T-cell (primary cell): ENCODE measurements at places on chromosomes 12 and 14.
A peak's percentile ranks its signal among the peaks of the same experiment; 100 is the strongest.

DNA sequence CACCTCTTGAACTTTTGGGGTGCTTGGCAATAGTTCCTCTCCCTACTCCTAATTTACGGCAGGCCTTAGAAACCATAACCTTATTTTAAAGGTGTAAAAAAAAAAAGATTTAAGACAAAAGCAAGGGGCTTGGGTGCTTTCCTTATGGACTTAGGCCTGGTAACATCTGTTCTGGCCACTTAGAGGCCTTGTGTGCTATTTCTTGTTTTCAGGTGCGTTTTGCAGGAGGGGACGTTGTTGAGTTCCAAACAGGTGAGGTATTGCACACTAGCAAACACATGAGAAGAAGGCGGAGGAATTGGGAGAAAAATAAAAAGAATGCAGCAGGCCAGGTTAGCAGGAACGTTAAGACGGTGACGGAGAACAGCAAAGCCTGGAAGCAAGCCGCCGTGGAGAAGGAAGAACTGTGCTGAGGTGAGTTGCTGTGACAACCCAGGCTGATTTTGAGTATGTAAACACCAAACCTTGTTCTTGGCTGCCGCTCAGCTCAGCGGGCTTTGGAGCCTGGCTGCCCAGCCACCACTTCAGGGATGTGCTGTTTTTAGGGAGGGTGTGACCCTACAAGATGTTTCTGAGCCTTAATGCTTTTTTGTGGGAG is 17.3 kb downstream of the EMG1 start:
- DNase-seq, result no peak

- no peak for DNase-seq
These were observed 97.4 kb downstream of the PLXNC1 start for GRCh38 chr12:94245631-94246383.

DNA sequence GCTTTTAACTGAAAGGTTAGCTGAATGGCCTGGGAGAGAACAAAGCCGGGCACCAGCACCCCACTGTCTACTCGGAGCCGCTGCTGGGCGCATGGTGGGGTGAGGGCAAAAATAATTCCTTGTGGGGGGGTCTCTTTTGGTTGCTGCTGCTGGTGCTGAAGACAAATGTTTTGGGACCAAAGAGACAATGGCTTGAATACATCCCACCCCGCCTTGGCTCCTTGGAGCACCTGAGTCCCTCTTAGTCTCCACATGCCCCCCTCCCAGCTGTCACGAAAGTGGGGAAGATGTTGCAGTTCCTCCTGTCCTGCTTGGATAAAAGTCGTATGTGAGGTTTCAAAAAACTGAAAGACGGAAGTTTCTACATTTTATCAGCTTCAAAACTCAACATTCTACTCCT is 85.0 kb downstream of the PIWIL1 start:
- DNase-seq, result no peak

DNA sequence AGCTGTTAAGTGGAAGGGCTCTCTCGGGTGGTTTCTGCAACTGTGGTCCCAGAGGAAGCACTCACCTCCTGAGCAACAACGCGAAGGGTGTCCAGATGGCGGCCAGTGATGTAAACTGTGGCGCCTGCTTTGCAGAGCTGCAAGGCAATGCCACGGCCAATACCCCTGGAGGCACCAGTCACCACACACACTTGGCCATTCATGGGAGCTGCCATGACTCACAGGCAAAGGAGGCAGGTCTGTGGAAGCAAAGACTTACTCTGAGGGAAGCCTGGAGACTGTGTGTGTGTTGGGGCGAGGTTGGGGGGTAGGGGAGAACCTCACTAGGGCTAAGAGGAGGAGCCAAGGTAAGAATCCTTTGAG is 707 bp downstream of the DHRS1 start:
- no peak for DNase-seq

- peak; percentile 85 for DNase-seq
These were observed 233.5 kb downstream of the EFCAB11 start for GRCh38 chr14:89720741-89721729.

GRCh38 chr12:122874081-122874480 is 21.8 kb downstream of the VPS37B start:
- DNase-seq, result peak; percentile 50

DNA sequence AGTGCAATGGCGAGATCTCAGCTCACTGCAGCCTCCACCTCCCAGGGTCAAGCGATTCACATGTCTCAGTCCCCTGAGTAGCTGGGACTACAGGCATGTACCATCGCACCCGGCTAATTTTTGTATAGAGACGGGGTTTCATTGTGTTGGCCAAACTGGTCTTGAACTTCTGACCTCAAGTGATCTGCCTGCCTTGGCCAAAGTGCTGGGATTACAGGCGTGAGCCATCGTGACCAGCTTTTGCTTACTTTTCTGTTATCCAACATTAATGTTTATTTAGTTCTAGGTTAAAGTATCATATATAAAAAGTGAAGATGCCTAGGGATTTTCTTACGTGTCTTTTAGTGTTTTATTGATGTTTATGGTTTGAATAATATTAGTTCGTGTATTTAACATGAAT is 28.9 kb upstream of the CCT2 start:
- DNase-seq, result no peak

DNA sequence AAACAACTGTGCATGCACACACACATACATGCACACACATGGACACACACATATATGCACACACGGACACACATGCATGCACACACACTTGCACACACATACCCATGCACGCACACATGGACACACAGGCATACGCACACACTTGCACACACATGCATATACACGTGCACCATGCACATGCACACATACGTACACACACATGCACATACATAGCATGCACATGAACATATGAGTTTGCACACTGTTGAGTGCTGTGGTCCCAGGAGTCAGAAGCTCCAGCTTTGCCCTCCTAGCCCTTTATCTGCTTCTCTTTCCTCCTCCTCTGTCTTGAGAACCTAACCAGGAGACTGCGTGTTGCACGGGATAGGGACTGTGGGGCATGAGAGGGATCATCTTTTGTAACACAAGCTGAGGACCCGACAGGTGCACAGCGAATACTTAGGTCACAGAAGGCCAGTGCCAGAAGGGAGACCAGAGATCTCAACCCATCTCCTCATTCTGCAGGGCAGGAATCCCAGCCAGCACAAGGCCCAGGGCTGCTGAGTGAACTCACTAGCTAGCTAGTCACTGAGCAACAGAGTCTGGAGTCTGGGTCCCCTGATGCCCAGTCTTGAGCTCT is 3.5 kb upstream of the LRTM2 start:
- no peak for DNase-seq

DNA sequence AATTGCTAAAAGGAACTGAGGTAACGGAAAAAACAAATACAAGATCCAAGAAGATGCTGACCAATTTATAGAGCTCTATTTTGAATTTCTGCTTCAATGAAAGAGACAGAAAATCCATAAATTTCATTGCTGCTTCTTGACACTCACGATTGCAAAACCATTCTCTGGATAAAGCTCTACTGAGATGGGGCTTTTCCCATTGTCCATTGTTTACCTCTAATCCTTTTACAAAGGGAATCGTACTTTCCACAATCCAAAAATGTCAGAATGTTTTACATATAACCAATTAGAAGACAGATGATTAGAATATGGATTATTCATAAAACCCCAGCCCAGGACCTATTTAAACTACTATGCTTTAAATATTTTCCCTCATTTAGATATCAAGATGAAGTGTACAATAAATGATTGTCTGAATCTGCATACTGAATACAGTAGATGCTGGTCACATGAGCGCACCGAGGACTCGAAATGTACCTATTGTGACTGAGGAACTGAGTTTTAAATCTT is 16.7 kb upstream of the TMCC3 start:
- no peak for DNase-seq

GRCh38 chr14:50773632-50774541 is 57.1 kb downstream of the NIN start:
- no peak for DNase-seq

GRCh38 chr12:95083938-95084337 is 10.5 kb upstream of the NR2C1 start:
- DNase-seq, result no peak
